ENCODE measurements at places on chromosomes 1 and 21.

DNA sequence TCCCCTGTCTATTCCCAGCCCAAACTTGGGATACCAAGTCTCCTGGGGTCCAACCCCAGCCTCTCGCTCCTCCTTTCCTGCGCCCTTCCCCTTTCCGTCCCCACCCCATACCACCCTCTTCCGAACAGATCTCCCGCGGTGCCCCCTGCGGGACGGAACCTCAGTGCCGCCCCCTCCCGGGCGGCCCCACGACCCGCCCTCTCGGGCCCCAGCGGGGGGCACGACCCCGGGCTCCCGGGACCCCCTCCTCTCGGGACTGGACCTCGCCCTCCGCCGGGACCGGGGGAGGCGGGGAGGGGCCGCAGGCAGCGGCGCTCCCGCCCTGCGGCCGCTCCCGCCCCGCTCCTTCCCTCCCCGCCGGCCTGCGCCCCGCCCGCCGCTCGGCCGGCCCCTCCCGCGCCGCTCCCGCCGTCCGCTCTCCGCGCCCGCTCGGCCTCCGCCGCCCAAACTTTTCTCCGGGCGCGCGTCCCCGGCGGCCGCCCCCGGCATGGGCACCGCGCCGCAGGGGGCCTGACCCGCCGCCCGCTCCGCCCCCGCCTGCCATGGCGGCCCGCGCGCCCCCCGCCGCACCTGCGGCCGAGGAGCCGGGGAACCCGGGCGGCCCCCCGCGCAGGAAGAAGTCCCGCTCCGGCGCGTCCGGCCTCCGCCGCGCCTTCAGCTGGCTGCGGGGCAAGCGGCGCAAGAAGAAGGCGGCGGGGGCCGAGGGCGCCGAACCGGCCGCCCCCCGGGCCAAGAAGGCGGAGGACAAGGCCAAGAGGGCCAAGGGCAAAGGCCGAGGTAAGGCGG, 39.0 kb upstream of the SYNC start:
- peak; percentile 46 for DNase-seq

- no peak for DNase-seq
These were observed 105.3 kb downstream of the DISP1 start for GRCh38 chr1:222920169-222920568.

DNA sequence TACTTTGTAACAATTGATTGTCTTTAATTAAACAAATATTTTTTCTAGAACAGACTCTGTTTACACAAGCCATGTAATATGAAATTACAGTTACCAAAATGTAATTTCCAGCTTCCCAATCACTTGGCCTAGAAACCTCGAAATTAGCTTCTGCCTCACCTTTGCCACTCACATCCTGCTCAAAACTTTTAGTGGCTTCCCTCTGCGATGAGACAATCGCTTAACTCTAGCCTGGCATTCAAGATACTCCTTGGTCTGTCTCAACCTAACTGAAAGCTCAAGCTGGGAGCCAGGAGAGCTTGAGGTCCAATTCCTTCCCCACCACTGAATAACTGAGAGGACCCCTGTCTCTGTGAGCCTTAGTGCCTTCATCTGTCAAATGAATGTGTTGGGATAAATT, 42.8 kb downstream of the GFI1 start:
- no peak for DNase-seq

GRCh38 chr1:37553927-37554808, at the start of gene SNIP1:
SNIP1 (minus strand) TSS chr1:37554293; CDS start chr1:37554229, 64 bp downstream.
- DNase-seq, result peak; percentile 95

- no peak for DNase-seq
These were observed 6.8 kb downstream of the GNL2 start for GRCh38 chr1:37588939-37589338.

DNA sequence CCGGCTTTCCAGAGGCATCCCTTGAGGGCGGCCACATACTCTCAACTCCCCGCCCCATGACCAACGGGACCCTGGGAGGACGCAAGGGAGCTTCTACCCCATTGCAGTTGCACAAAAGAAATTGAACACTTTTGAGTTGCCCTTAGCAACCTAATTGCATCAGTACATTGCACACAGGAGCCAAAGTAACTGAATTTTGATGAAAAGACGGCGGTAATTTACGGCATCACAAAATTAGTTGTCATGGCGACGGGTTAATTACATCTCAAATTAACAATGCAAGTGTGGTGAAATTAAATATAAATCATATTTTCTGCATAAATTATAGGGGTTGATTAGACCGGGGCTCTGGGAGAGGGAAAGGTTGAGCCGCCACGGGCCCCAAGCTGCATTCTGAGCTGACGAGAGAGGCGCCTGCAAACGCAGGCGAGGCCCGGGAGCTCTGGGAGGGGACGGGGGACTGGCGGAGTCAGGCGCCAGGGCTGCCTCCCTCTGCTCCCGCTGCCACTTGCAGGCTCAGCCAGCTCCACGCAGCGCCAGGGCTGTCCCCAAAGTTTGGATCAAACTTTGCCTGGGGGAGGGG, 61.4 kb downstream of the CASZ1 start:
- DNase-seq, result peak; percentile 73

- no peak for DNase-seq
These were observed 70.2 kb upstream of the KIF26B start for GRCh38 chr1:245084551-245084950.

- DNase-seq, result peak; percentile 79
These were observed 19.8 kb downstream of the MIER1 start for GRCh38 chr1:66944330-66945274.

GRCh38 chr1:66787641-66788040, 13.4 kb downstream of the INSL5 start:
- DNase-seq, result no peak

DNA sequence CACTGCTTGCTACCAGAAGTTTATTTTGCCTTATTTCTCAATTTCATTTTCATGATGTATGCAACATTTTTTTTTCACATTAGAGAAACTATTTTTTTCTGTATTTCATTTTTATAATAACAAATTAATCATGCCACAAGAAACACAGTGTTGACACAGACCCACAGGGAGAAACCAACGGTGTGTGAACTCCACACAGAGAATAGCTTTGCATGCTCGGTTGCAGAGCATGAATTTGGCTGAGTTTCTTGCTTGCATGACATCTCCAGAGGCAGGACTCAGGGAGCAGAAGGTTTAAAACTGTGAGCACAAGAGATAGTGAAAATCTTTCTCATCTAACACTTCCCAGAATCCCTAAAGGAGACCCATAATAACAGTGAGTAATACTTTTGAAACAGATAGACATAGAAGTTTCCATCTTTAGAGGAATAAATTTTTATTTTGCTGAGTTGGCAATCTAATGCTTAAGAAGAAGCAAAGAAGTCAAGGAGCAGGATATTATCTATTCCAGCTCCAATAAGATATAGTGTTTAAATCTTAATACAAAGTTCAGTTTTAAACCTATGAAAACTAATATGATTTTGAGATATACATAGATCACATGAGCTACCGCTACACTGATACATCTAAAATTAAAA, 890.9 kb downstream of the MRPL39 start:
- DNase-seq, result no peak

DNA sequence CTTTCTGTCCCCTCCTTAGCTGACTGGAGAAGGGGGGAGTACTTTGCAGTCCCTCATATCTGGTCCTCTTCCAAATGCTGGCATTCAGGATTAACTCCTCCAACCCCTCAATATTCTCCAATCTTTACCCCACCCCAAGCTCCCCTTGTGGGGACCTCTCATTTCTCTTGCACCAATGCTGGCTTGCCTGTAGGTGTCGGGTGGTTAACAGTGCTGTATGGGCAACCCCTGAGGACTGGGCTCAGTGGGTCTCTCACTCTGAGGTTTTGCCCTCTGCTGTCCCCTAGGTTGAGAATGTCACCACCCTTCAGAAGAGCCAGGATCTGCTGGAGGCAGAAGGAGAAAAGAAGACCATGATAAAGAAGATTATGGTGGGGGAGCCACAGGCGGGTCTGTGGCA, 27.0 kb downstream of the MROH7 start:
- no peak for DNase-seq

- DNase-seq, result no peak
These were observed 12.7 kb downstream of the POU2F1 start for GRCh38 chr1:167233373-167233772.

GRCh38 chr1:177825276-177825901, 144.5 kb downstream of the SEC16B start:
- DNase-seq, result no peak

DNA sequence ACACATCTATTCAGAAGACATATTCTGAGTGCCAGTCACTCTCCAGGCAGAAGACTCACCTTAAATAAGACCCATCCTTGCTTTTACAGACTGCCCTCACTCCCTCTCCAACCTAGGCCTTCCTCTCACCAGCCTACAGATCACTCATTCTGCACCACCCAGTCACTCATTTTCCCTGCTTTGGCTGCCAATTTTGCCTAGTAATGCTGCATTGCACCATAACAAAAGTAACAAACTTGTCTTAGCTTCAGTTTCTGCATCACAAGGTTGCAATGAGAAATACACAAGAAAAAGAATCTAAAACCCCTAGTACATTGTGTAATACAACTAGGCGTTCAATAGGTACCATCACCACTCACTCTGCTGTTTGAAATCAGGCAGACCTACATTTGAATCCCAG, 292.4 kb downstream of the PLPP3 start:
- no peak for DNase-seq

DNA sequence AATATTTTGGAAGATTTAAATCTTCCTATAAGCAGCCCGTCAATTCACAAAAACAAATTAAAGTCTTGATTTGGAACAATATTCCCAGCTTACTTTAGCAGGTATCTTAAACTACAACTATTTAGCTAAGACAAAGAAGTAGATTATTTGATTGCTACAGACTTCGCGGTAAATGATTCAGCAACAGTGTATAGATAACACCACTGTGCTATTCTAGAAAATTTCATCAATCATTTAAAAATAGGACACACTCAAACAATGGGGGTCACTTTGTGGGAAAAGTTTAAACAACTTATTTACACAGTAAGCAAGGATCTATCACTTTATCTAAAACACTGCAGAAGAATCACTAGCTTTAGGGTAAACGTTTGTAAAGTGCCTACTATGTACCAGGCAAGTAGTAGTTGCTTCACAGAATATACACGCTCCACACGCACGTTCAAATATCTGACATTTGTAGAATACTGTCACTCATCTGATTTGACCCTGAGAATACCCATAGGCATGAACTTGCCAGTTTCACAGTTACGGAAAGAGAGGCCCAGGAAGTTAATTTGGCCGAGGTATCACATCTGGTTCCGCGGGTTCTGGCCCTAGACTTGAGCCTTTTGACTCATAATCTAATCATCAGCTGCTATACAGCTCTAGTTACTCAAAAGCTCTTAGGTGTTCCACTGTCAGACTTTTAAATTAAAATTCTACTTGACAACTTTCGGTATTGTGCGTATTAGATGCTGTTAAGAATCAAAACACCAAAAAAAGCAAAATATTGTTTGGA, 876 bp downstream of the DENND2C start:
- peak; percentile 16 for DNase-seq

- DNase-seq, result no peak
These were observed 2.5 kb upstream of the CHTOP start for GRCh38 chr1:153631047-153632022.

DNA sequence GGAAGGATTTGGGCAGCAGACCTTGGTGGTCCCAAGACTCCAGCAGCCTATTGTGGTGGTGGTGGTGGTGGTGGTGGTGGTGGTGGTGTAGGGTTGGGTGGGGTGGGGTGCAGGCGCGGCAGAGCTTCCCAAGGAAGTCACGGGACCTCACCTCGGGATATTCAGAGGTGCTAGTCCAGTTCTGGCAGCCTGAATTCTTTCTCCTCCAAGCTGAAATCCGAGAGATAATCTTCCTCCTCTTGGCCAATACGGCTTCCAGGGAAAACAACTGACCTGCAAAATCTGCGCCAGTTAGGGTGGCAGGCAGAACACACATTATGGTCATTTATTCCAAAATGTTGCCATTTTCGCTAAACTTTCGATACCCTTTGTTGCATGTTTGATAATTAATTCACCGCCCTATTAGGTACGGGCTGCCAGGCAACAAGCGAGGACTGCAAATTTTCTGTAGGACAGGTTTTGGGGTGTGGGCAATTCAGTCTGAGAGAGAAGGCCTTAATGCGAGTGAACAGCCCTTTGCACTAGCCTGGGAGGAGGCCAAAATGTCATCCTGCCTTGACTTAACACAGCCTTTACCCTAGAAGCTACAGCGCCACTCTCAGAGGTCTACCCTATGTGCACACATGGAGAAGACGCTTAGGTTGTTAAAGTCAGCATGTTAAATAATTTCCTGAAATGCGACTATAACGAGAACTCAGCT, 33.2 kb upstream of the BSDC1 start:
- no peak for DNase-seq

- no peak for DNase-seq
These were observed at the start of gene KRTAP12-4 for GRCh38 chr21:44654576-44655175. KRTAP12-4 (minus strand) TSS chr21:44654659; CDS start chr21:44654614, 45 bp downstream.

DNA sequence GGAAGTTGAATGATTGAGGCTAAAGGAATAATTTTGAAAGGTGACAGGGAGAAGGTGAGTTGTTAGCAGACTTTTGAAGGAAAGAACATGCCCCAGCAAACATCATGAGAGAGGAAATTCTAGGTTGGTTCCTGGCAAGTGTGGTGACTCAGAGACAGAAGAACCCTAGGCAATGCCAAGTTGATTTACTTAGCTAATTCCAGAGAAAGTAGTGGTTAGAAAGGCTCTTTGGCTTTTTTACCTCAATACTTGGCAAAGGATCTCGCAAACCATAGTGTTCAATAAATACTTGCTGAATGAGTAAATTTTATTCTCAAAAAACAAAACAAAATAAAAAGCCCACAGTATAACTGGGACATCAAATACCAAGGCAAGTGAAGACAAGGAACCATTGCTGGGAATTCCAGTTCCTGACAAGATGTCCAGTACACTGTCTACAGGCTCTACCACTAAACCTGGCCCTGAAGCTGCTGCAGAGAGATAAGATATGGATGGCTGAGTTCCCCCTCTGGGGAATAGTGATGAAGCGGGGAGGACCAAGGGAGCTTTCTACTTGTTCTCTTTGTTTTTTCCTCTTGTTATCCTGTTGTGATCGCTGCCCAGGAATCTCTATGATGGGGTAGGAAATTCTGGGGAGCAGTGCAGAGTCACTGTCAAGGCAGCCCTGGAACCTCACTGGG, 48.2 kb downstream of the IL12RB2 start:
- peak; percentile 21 for DNase-seq

DNA sequence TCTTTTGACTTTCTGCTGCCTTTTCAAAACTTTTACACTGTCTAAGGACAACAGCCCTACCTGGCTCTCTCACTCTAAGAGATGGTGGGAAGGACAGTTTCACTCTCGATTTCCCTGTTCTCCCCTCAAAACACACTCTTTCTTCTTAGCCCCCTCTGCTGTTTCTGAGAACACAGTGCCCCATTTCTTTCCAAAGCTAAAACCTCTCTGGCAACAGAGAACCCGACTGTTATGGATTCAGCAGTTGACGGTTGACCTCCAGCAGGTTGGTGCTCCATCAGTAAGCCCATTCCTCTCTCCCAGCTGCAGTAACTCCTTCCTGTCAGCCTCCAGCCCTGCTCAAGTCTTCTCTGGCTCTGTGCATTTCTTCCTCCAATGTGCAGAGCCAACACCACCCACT, 88.2 kb upstream of the ABCD3 start:
- no peak for DNase-seq
